ENCODE measurements at places on chromosomes 12 and 14.
A peak's percentile ranks its signal among the peaks of the same experiment; 100 is the strongest.

GRCh38 chr12:115308918-115309317, 624.9 kb upstream of the TBX3 start:
- no peak for DNase-seq

- no peak for DNase-seq
These were observed 502 bp downstream of the MPHOSPH9 start for GRCh38 chr12:123232472-123232806.

GRCh38 chr14:22152161-22152870, 436.7 kb downstream of the DAD1 start:
- no peak for DNase-seq

DNA sequence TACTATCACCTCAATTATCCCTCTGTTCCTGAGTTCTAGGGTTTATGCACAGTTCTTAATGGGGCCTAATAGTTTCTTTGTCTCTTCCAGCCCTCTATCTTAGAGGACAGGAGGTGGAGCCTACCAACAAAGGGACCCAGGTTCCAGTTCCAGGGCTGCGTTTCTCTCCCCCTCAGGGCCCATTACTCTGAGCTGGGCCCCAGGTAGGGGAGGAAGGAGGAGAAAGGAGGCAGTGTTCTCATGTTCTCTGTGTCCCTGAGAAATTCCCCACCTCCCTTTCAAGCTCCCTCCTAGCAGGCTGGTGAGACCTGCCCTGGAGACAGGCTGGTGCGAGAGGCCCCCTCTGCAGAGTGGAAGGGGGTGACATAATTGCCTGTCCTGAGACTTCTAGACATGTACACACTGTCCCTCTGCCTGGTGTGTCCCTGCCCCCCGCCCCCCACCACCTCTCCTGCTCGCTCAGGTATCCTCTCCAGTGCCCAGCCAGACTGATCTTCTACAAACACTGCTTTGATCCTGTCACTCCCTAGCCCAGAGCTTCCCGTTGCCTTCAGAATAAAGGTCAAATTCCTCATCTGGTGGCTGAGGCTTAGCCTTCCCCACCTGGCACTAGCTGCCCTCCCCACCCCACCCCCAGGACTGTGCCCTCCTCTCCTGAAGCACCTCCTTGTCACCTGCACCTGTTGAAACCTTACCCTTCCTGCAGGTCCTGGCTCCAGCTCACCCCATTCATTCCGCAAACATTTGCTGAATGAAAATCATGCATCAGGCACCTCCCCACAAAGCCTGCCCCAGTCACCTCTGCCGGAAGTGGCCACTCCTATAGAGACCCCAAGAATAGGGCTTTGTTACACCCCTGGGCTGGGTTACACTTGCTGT, 21.1 kb upstream of the KRT8 start:
- DNase-seq = peak; percentile 67

DNA sequence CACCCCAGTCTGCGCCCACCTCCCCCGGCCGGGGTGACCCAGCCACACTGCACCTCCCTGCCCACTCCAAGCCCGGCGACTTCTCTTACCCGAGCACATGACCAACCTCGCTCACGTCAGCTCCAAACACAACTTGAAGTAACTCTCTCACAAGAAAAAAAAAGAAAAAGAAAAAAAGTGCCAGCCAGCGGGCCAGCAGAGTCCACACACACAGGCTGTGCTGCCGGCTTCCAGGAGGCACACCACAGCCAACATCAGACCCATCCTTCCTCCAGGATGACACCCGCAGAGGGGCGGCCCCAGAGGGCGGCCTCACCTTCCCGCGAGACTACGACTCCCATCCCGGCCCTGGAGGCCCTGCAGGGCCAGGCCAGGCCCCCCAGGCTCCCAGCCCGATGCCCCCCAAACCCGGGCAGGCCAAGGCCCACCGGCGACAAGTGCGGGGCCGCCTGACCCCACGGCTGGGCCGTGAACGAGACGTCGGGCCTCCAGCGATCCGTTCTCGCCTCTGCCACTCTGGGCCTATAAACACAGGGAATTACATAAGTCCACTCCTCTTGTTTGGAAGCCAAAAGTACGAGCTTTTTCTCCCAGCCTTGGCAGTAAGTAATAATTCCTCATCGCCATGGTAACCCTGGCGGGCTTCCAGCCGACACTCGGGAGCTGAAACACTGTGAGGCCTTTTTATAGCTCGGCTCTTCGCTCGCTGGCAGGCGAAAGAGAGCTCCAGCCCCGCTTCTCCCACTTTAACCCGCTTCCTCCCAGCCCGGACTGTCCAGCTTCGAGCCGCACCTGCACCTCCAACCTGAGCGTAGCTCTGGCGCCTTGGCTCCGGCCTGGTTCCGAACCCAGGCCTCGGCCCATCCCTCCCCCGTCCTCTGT, 49.1 kb downstream of the NCOR2 start:
- DNase-seq = peak; percentile 87

- no peak for DNase-seq
These were observed 28.8 kb downstream of the VCPKMT start for GRCh38 chr14:50087341-50088116.

DNA sequence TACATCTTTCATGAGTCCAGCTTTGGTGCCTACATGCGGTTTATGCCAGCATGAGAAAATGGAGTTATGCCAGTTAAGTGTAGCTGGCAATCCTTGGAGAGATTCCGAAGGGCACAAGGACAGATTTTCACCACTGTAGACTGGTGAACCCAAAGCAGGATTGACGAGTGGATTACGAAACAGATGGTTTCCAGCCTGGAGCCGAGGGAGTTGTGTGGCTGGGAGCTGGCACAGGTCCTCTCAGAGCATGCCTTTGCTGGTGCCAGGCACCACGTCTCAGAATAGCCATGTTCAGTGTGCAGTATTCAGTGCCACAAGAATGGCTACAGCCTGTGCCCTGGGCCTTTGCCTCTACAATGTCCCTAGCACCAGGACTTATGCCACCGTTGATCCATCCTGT, 13.2 kb downstream of the KCNH3 start:
- no peak for DNase-seq

GRCh38 chr12:110670161-110670701, 18.7 kb downstream of the HVCN1 start:
- DNase-seq = no peak

DNA sequence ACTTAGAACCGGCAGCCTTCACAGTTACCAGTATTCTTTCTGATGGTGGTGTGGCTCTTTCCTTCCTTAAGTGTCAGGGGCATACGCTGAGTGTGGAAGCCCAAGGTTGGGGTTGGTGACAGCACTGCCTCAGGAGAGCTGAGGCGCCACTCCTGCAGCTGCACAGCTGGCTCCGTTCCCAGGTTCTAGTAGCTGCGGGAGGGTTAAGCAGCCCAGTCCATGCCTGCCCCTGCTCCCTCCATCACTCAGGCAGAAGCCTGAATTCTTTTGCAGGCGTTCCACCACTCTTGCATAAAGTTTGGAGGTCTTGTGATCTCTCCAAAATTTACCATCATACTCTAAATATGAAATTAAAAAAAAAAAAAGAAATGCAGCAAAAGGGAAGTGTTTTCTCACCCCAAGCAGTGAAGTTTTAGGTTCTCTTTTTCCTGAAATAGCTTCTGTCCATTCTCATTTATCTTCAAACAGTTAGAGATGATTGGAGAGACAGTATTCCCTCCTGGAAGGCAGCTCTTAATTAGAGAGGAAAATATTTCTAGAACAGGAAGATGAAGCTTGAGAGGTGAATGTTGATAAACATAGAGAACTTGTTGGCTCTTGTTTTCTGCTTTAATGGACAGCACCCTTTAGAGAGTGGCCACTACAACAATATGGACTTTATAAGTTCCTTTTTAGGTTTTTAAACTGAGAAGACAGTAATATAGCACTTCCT, 136.1 kb downstream of the FGD4 start:
- peak; percentile 64 for DNase-seq

GRCh38 chr14:51681411-51681810, 29.7 kb downstream of the FRMD6 start:
- peak; percentile 40 for DNase-seq

DNA sequence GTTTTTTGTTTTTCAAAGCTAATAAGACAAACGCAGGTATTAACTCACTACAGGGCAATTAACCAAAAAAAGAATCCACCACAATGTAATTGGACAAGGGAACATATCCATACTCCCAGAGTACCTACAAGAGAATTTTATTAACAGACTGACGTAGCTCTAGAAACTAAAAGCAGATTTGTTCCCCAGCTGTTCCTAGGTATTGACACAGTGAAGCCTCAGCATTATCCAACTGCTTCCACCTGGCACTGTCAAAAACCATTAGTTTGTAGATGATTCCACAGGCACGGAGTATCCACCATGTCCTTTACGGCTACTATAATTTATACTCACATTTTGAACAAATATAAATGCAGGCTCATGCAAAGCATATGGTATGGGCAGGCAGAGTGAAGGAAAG, 22.3 kb downstream of the PPM1H start:
- no peak for DNase-seq

DNA sequence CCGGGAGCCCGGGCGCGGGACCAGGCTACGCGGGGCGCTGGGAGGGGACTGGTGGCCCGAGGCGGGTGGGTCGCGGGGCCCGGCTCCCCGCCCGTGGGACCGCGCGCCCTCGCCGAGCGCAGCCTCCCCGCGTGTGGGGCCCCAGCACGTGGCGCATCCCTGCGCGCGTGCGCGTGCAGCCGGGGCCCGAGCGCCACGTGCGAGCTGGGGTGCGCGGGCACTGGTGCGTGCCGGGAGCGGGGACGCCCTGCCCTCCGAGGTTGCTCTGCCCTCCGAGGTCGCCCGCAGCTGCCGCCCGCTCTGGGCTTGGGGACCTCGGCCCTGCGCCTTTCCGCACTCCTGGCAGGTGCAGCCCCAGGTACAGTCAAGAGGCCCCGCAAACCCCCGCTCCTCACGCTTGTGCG, 365 bp upstream of the CCDC88C start:
- peak; percentile 54 for DNase-seq

DNA sequence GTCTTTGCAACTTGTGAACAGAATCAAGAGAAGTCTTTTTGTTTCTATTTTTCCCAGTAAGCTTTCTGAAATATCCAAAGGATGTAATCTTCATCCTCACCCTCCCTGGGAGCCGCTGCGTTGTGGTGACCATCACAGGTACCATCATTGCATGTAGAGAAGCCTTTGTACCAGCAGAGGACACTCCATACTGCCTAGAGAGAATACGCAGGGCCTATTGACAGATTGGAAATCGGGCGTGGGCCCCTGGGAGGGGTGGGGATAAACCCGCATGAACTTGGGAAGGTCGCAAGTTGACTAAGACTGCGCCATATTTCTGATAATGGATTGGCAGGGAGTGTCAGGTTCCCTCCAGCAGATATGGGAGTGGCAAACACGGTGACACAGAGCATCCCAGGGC, 12.7 kb downstream of the KRT1 start:
- no peak for DNase-seq

DNA sequence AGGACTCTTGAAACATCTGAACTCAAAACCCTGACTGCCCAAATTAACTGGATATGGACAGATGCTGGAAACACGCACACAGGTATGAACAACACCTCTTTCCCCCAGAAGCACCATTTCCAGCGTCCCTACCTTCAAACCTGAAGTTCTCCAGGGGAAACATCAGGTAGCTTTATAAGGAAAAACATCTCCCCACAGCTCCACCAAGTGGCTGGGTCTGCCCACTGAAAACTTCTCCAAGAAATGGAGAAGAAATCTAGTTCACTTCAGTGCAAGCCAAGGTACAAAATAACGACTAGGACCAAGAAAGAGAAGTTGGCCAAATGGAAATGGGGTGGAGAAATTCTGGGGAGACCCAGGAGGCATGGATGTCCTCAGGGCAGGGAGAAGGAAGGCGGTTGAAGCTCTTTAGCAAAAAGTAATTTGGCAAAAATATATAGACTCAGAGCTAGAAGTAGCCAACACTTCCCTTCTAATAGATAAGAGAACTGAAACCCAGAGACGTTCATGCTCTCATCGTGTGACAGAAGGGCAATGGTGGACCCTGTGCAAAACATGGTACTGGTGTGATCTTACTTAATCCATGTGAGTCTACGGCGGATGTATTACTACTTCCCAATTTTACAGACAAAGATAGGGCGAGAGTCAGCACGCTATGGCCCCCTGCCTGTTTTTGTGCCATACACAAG, 10.5 kb upstream of the NUAK1 start:
- DNase-seq = no peak

- DNase-seq = no peak
These were observed 14.3 kb downstream of the RERG start for GRCh38 chr12:15206831-15207389.

DNA sequence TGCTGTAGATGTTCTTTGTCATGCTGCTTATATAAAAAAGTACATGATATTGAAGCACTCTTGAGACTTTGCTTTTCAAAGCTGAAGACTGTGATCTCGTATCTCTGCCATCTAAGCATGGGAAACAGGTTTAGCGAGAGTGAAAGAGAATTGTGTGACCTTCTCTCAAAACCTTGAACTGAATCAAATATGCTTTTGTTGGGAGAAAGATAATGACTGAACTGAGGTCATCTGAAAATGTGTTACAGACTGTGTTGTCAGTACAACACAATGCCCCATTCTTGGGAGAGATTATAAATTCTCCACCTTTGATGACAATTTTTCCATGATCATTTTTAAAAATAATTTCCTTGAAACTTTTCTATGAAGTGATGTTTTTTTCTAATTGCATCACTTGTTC, 272.1 kb upstream of the SEL1L start:
- DNase-seq = no peak

DNA sequence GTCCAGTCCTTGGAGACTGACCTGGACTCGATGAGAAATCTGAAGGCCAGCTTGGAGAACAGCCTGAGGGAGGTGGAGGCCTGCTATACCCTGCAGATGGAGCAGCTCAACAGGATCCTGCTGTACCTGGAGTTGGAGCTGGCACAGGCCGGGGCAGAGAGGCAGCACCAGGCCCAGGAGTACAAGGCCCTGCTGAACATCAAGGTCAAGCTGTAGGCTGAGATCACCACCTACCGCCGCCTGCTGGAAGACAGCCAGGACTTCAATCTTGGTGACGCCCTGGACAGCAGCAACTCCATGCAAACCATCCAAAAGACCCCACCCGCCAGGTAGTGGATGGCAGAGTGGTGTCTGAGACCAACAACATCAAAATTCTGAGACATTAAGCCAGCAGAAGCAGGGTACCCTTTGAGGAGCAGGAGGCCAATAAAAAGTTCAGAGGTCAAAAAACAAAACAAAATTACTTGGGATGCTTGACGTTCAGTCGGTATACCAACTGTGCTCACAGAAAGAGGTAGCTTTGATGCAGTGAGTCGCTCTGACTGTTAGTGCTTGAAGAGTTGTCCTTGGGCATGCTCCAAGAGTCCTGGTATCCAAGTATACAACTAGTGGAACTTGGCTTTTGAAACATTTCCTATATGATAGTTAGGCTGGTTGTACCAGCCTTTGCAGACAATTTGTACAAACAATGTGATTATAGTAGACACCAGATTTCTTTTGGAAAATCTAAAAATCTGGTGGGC, 4.8 kb downstream of the MED6 start:
- DNase-seq = no peak

DNA sequence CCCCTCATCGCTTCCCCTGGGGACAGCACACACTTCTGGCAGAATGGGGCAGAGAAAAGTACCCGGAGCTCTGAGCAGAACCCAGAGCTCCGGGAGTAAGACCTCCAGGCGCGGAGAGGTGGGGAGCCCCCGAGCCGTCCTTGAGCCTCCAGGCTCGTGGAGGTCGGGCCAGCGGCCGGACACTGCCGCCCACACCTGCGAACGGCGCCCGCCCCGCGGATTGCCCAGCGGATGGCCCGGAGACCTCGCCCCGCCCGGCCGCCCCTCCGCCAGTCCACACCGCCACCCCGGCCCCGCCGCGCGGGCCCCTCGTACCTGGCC, 344 bp downstream of the SPTLC2 start:
- no peak for DNase-seq

GRCh38 chr12:50635857-50636256, 128.0 kb upstream of the ATF1 start:
- no peak for DNase-seq
